ENCODE measurements at places on chromosomes 4 and X.
A peak's percentile ranks its signal among the peaks of the same experiment; 100 is the strongest.

- DNase-seq, result no peak
Measured at GRCh38 chr4:48654015-48654664, 125.9 kb downstream of the FRYL start.

DNA sequence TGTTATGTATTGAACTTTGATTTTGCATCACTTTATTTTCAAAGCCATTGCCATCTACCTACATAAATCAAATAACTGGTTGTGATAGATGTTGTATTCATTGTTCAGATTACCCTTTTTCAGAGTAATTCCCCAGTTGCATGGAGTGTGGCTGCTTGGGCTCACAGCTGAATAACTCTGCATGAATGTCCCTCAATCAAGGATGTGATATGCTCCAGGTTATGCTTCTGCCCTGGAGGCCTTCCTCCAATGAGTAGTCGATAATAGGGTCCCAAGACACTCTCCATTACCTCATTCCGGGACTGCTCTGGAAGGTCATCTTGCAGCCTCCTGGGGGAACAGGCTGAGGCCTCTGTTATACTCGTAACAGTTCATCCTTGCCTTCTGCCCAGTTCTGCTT lies 251.8 kb downstream of the ADGRL3 start:
- no peak for DNase-seq

- DNase-seq, result no peak
Measured at GRCh38 chrX:154399527-154400368, 1.6 kb downstream of the RPL10 start.

GRCh38 chr4:1855333-1856070 lies 454 bp downstream of the LETM1 start:
- DNase-seq, result peak; percentile 73

GRCh38 chr4:23324021-23324690 lies 565.7 kb downstream of the PPARGC1A start:
- no peak for DNase-seq

GRCh38 chrX:124344246-124344645 lies 2.1 kb upstream of the SH2D1A start:
- DNase-seq, result no peak

DNA sequence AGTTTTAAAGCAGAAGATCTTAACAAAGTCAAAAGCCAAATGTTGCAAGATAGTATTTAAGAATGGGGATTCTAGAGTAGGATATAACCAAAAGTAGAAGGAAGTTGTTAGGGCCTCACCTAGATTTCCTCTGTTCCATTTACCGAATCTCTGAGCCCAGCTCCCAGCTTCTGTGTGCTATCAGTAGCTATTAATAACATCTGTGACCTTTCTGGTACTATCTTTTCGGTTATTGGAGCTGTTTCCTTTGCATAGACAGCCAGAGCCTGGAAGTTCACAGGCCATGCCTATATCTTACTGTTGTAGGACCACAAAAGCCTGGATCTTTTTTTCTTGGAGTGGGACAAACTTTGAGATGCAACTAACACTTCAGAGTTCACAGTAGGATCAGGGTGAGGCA lies 244.2 kb downstream of the PPP1R2C start:
- DNase-seq, result no peak

- no peak for DNase-seq
Measured at GRCh38 chrX:130159776-130160175, 5.9 kb downstream of the AIFM1 start.

DNA sequence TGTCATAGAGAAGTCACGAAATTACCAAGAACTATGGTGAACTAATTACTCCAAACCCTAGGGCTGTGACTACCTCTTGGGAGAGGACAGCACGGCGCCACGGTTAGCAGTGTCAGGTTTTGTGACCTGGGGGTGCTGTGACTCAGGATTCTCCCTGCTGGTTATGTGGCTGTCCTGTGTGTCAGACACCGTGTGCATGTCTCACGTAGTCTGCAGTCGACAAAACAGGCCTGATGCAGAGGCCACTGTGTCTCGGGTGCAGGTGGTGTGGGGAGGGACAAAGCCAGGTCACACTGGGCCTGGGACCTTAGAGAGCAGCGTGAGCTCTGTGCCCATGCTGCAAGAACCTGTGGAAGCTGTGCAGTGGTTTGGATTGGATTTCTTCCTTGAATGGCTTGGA lies 34.1 kb downstream of the TNIP2 start:
- no peak for DNase-seq

DNA sequence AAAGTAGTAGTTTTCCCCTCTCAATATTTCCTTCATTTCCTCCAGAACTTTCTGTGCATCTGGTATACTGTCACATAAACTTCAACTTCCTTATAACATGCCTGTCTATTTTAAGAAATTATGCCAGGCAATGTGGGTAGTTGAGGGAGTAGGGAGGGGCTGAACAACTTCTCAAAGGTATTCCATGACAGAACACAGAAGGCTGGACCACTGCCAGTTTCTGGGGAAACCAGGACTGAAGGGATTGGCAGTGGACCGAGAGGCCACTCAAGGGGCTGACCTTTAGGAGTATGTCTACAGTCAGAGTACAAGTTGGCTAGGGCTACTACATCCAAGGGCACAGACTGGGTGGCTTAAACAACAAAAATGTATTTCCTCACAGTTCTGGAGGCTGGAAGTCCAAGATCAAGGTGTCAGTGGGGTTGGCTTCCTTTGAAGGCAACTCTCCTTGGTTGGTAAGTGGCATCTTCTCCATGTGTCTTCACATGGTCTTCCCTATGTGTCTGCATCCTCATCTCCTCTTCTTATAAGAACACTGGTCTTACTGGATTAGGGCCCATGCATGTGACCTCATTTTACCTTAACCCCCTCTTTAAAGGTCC lies 6.9 kb downstream of the SH3RF1 start:
- no peak for DNase-seq

DNA sequence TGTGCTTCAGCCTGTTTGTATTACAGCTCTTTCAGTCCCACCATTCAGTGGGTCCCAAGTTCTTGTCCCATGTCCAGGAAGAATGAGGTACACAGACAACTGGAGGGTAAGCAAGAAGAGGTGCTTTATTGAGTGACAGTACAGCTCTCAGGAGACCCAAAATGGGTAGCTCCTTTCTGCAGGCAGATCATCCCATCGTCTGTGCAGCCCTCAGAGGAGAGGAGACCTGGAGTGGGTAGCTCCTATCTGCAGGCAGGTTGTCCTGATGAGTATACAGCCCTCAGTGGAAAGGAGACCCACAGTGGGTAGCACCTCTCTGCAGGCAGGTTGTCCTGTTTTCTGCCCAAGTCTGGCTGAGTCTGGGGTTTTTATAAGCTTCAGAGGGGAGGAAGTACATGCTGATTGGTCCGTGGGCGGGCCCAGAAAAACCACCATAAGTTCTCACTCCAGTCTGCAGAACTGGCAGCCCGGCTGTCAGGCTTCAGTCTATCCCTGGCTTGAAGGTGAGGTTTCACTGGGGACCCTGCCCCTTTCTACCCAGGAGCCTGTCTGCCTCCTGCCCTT lies 18.0 kb downstream of the GRK4 start:
- no peak for DNase-seq

GRCh38 chr4:102734591-102735385 lies 26.0 kb downstream of the MANBA start:
- DNase-seq, result no peak

DNA sequence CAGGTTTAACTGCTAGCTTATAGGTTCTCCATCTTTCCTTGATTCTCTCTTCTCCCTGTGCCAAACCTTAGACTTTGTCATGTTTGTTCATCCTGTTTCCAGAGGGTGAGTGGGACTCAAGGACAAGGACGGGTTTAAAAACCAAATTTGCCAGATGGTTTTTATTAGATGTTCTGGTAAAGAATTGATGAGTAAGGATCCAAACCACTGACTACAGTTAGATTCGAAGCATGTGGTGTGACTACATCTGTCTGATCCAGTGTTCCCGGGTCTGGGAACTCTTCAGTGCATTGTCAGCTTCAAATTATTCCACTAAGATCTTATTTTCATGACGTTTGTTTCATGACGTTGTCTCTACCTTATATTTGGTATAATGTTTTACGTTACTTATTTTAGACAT lies 37.5 kb downstream of the MTMR1 start:
- DNase-seq, result no peak

GRCh38 chrX:9368262-9368661 lies 96.6 kb upstream of the TBL1X start:
- no peak for DNase-seq

- DNase-seq, result no peak
Measured at GRCh38 chr4:101000496-101000895, 346.8 kb downstream of the PPP3CA start.

DNA sequence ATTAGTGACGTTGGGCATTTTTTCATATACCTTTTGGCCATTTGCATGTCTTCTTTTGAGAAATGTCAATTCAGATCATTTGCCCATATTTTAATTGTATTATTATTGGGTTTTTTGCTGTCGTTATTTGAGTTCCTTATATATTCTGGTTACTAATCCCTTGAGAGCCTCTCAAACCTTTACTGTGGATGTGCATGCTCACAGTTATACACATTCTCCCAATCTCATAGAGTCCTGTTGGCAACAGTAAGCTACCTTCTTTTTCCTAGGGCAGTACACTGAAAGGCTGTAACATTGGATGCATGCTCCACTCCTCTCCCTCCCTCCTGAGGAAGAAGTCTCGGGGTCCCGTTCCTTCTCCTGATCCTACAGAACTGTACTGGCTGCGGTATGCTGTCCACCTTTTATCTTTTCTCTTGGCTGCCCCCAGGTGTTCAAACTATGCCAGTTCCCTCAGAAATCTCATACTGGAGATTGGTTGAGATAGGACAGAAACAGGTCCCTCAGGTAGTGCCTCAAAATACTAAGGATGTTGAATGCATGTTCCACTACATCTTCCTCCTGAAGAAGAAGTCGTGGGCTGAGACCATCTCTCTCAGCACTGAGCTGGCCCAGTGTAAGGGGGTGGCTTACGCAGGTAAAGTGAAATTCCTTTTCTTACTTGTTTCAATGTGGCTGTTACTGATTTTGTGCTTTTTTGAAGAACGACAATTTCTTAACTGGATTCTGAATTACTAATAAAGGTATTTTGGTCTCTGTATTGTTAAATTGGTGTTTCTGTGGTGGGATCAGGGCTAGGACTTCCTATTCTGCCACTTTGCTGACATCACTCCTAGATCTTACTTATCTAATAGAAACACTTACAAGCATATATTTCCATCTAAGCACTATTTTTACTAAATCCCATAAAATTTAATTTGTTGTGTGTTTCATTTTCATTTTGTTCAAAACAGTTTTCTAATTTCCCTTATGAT lies 145.4 kb upstream of the HUWE1 start:
- DNase-seq, result no peak

DNA sequence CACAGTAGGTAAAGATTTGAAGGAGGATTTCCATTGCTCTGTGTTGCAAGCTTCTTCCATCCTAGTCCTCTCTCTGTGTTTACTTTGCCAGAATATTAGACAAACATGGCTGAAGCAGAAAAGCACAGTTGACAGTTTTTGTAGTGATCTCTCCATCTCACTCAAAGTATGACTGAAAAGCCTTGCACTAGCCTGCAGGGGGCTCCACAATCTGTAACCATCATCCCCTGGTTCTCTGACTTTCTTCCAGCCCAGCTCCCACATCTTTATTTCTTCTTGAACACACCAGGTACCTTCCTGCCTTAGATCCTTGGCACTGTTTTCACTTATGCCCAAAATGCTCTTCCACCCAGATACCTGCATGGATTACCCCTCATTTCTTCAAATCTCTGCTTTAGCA lies 34.1 kb upstream of the HHIP start:
- DNase-seq, result no peak

DNA sequence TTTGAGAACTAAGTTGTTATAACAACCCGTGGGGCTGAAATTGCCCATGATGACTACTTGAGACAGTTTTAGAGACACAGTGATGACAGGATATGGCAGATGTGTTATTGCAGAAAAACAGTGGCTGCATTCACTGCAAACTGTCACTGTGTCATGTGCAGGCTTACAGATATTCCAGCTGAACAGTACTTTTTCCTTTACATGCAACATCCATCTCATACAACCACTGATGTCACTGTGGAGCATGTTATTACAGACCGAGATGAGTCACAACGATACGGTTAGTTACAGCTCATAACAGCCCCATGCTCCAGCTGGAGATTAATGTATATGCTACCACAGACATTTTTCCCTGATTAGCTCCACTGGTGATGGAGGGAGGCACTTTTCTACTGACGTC lies 207.4 kb downstream of the TMA16 start:
- no peak for DNase-seq

GRCh38 chr4:68175562-68176155 lies 46.0 kb upstream of the TMPRSS11F start:
- DNase-seq, result no peak

GRCh38 chrX:35251226-35251625 lies 308.6 kb downstream of the FAM47B start:
- DNase-seq, result no peak

GRCh38 chr4:119498527-119498926 lies 130.1 kb downstream of the PDE5A start:
- no peak for DNase-seq

DNA sequence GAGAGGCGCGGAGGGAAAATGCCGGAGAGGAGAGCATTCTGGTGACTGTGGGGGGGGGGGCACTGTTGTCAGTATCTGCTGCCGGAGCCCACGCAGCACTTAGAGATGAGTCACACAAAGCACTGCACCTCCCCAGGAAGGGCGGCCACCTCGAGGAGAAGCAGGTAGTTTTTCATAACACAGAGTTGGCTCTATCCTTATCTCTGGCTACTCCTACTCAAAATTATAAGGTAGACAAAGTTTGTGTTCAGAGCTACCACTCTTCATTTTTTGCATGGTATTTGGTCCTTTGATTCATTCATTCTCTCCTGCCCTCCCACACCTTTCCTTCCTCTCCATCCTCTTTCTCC lies 76.2 kb upstream of the SCOC start:
- DNase-seq, result no peak

- DNase-seq, result no peak
Measured at GRCh38 chr4:19945979-19946380, 305.7 kb upstream of the SLIT2 start.

GRCh38 chrX:78573630-78574029 lies 85.5 kb downstream of the RTL3 start:
- no peak for DNase-seq

DNA sequence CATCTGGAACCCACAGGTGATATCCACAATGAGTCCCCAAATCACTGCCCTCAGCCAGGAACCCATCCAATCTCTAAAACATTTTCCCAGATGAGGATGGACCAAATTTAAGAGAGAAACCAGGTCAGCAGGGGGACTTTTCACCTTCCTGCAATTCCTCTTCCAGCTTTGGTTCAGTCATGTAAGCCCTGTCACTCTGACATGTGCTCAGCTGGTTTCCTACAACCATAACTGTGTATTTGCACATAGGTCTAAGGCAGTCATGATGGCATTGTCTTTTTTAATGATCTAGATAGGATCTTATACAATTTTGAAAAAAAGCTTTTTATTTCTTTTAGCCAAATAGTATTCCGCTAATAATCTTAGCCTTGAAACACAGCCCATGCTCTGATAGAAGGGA lies 6.5 kb downstream of the CXXC4 start:
- DNase-seq, result no peak
